ENCODE measurements at places on chromosomes 6 and 20.

GRCh38 chr6:107532706-107533105, 42.8 kb downstream of the SOBP start:
- DNase-seq = no peak

DNA sequence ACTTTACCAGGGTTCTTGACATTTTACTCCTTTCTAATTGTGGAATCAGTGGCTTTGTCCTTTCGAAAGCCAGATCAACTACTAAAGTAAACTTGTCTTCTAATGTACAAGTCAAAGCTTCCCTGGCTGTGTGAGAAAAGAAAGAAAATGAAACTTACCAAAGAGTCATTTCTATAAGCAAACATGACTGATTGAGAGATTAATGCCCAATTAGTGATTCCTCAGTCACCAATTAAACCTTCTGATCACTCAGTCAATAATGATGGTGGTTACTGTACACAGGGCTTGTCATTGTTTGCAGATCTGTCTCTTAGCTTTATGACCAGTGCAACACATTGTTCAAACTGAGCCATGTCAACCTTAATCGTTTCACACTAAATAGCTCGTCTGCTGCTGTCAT, 1168.4 kb upstream of the CITED2 start:
- DNase-seq = no peak

GRCh38 chr6:151551223-151551857, 57.5 kb downstream of the CCDC170 start:
- DNase-seq = no peak

DNA sequence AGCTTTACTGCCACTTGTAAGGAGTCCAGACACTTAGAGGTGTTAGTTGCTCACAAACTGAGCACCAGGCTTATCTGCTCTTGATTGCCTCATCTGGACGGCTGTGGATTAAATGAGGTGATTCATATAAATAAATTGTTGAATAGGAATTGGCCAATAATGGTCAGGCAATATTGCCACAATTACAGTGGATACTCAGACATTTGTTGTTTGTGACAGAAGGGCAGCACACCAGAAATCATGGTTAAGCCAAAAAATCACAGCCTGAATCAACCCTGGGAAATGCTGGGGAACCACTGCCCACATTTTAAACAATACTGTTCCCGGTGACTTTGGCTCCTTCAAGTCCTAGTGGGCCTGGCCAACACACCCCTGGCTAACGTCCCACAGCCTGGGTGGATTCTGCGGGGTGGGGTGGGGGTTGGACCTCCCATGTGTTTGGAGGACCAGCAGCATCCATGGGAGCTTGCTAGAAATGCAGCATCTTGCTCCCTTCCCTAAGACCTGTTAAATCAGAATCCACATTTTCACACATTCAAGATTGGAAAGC, 29.5 kb upstream of the SPDEF start:
- no peak for DNase-seq

GRCh38 chr6:134422426-134423231, 104.7 kb upstream of the SGK1 start:
- no peak for DNase-seq

DNA sequence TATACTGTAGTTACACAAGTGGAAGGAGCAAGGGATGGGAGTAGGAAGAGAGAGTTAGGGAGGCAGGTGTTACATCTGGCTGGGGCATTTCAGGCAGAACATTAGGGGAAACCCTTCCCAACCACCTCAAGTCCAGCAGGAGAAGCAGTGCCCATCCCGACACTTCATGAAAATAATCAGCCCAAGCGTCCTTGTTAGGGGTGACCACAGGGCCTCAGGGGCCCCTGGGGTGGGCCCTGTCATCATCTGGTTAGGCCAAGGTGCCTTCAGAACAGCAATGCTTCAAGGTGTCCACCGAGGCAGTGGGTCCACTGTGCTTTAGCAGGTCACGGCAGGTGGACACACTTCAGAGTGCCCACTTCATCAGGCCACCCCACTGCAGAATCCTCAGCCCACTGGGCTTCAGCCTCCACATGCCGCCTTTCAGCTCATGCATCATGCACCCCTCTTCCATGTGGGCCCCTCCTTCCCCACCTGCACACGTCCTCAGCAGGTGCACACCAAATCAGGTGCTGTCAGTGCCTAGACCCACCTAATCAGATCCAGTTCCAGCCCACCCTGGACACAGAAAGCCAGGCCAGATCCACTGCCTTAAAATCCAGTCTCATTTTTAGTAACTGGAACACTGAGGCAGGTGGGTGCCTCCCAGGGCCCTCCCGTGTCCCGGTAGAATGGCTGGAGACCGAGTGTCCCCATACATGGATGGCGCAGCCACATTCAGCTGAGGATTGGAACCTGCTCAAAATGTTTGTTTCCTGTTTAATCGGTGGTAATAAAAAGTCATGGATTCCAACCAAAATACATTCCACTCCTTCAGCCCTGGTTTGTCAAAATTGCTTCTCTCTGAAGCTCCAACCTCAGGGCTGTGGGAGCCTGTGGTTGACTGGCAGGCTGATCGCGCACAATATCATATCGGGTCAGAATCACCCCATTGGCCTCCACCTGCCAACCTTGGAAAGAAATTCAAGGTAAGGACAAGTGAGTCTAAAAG, 99.5 kb downstream of the ANKRD60 start:
- no peak for DNase-seq

- no peak for DNase-seq
These were observed 107.9 kb upstream of the FLRT3 start for GRCh38 chr20:14445310-14445709.
